ENCODE measurements at places on chromosomes 11 and 22. TPM values are rescaled to one million over a fixed set of nuclear protein-coding genes. Genes with fewer than 3 reads are reported as not detected.

FIBP gene
- 19.1 TPM for total RNA-seq

YPEL1 gene
- total RNA-seq = 2.6 TPM

MRGPRX4 gene
- not detected for total RNA-seq

WBP2NL gene
- total RNA-seq = 1.7 TPM

C11orf86 gene
- total RNA-seq = not detected

ARHGAP20 gene
- total RNA-seq = not detected

GGTLC2 gene
- not detected for total RNA-seq

C11orf71 gene
- 6.1 TPM for total RNA-seq

DNA sequence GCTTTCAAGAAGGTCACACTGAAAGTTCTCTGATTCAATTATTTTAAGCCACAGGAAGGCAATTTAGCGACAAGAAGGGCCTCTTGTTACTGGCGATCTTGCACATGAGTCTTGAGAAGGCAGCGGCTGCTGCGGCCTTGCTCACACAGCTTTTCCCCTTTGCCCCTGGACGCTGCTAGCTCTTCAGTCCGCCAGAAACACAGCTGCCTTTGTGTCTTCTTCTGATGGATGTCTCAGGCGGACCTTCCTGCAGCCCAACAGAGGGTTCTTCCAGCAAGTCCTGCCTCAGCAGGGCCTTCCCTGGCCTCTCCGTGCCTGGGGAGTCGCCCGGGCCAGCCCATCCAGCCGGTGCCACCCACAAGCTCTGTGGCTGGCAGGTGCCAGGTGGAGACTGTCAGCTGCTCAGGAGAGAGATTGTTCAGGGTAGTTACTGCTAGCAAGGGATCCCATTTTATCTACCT lies 59.4 kb downstream of the PKNOX2 start:
- H3K4me1 ChIP-seq = no peaks in the 10 kb centered on the region
- H3K27me3 ChIP-seq = no peaks in the 10 kb centered on the region
- no peak overlapping the region for H3K4me3 ChIP-seq
- H3K27ac ChIP-seq = no peak overlapping the region
- DNase-seq = no peak
- no peaks in the 10 kb centered on the region for H3K36me3 ChIP-seq

DNA sequence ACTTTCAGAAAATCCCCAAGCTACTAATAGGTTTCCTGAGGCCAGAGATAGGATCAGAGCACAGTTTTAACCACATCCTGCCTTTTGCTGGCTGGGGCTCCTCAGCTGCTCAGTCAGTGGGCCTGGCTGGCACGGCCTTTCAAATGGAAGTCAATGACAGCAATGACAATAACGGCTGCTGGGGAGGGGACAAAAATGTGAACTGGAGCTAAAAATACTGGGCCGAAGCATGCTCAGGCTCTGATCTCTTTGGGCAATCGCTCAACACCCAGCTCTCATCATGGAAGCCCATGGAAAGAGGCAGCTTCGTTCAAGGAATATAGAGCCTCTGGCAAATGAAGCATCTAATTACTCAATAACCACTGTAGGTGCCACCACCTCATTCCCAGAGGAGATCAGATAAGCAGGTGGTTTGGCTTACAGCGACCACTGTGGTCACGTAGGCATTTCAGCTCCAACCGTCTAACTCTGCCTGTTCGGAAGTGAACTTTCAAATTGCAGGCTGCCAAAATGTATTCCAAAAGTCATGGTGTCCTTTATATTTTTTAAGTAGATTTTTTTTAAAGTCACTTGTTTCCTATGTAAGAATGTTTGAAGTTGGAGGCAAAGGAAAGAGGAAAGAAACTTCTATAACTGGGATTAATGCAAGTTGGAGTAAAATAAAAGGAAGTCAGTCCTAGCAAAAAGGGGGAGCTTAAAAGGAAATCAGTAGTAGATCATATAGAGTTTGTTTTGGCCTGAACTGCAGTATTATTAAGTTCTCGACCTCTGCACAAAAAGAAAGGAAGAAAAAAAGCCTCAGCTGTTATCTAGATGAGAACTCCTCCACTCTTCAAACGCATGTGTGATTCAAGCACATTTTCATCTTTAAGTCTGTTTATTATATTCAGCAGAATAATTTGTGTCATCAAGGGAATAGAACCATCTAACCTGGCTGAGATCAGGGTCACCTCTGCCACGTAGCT lies 14.1 kb downstream of the WT1 start:
- peaks cover 8% of the 10 kb centered on the region for H3K27me3 ChIP-seq
- H3K4me3 ChIP-seq = no peak overlapping the region
- no peak overlapping the region for H3K27ac ChIP-seq
- H3K4me1 ChIP-seq = peaks cover 18% of the 10 kb centered on the region
- no peaks in the 10 kb centered on the region for H3K36me3 ChIP-seq

GRCh38 chr11:20839231-20839630 lies 169.8 kb downstream of the NELL1 start:
- no peak overlapping the region for H3K4me3 ChIP-seq
- no peak for DNase-seq
- no peaks in the 10 kb centered on the region for H3K4me1 ChIP-seq
- H3K27me3 ChIP-seq = no peaks in the 10 kb centered on the region

DNA sequence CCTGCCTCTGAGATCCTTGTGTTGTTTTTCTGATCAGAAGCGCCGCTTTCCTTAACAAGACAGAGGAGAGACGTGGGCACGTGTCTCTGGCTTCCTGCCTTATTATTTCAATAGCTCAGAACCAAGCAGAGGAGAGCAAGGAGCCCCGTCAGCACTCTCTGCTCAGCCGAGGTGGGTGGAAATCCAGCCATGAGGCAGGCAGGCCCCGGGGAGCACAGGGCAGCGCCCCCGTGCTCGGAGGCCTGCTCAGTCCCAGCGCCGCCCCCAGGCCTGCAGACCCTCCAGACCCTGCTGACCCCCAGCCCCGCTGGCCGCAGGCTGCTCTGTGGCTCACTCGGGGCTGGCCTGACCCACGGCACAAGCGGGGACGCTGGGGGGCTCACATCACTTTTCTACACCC lies 162.8 kb downstream of the BRD1 start:
- peaks cover 3% of the 10 kb centered on the region for H3K27me3 ChIP-seq
- no peak overlapping the region for H3K27ac ChIP-seq
- H3K4me3 ChIP-seq = no peak overlapping the region
- H3K36me3 ChIP-seq = no peaks in the 10 kb centered on the region
- peaks cover 25% of the 10 kb centered on the region for H3K4me1 ChIP-seq

DNA sequence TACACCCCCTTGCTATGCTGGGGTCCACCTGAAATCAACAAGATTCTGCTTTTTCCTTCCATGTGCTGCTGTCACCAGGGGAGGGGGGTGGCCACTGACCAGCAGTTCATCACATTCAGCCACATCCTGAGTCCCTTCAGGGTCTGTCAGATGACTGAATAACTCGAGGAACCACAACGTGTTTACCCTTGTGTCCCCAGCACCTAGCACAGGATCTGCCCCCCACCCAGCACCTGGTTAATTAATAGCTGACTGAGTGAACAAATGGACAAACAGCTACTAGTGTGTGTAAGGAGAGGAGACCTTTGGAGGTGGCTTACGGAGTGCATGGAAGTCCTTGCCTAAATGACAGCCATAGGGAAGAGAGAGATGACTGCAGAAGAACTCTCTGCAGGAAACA lies 119.5 kb upstream of the NCAM1 start:
- H3K27me3 ChIP-seq = no peaks in the 10 kb centered on the region
- H3K27ac ChIP-seq = no peak overlapping the region
- no peaks in the 10 kb centered on the region for H3K4me1 ChIP-seq
- H3K4me3 ChIP-seq = no peak overlapping the region

GRCh38 chr11:35426351-35426750 lies 7.0 kb upstream of the SLC1A2 start:
- no peak overlapping the region for H3K4me3 ChIP-seq
- peaks cover 9% of the 10 kb centered on the region for H3K27me3 ChIP-seq
- no peaks in the 10 kb centered on the region for H3K4me1 ChIP-seq

DNA sequence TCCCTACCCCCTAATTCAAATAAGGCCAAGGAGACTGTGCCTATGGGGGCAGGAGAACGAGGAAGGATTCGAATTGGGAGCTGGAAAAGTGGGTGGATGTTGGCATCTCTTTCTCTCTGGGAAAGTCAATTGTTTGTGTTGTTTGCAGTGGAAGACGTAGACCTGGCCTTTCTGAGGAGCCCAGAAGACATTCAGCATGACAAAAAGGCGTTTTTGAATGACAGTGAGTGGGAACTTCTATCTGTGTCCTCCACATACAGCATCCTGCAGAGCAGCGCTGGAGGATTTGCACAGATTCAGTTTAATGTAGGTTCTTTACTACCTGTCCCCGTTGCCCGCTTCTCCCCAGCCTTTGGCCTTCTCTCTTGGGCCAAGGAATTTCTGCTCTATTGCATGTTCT lies 28.2 kb downstream of the HTR3B start:
- H3K27me3 ChIP-seq = peaks cover 2% of the 10 kb centered on the region
- DNase-seq = no peak
- no peak overlapping the region for H3K4me3 ChIP-seq
- H3K36me3 ChIP-seq = no peaks in the 10 kb centered on the region

- H3K27me3 ChIP-seq = no peaks in the 10 kb centered on the region
- H3K4me3 ChIP-seq = no peak overlapping the region
- no peak overlapping the region for H3K27ac ChIP-seq
- H3K4me1 ChIP-seq = peaks cover 24% of the 10 kb centered on the region
These were observed 23.1 kb upstream of the TP53I11 start for GRCh38 chr11:44973632-44974401.

GRCh38 chr11:75024764-75025211 lies 36.1 kb downstream of the NEU3 start:
- H3K4me1 ChIP-seq = no peaks in the 10 kb centered on the region
- no peak overlapping the region for H3K4me3 ChIP-seq
- H3K27me3 ChIP-seq = no peaks in the 10 kb centered on the region
- H3K36me3 ChIP-seq = no peaks in the 10 kb centered on the region
- no peak for DNase-seq

DNA sequence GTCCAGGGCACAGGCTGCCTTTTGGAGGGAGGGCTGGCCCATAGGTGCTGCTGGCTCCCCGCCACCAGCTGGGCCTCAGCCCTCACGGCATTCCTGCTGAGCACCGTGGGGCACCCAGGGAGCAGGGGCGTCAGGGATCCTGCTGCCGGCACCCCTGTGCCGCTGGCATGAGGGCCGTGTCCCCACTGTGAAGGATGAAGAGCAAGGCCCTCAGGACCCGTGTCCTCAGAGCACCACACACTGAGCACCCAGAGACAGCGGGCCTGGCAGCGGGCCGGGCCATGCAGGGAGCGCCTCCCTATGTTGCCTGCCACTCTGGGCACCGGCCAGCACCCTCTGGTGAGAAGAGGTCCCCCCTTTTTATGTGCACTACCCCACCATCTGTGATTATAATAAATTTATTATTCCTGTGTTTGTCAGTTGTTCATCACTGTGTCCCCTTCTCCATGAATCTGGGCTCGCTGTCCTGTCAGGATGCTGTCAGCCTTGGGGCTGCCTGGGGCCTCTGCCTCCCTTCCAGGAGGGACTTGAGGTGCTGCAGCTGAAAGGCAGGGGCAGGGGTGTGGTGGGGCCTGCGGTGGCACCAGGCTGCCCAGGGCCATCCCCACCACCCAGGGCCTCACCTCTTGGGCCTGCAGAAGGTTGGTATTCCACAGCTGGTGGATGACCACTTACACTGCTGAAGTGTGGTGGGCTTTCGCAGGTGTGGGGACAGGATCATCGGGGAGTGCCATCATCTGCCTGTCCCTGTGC lies 80.0 kb downstream of the MED15 start:
- H3K27me3 ChIP-seq = no peaks in the 10 kb centered on the region
- DNase-seq = no peak
- peaks cover 17% of the 10 kb centered on the region for H3K4me1 ChIP-seq
- H3K36me3 ChIP-seq = peaks cover 55% of the 10 kb centered on the region

DNA sequence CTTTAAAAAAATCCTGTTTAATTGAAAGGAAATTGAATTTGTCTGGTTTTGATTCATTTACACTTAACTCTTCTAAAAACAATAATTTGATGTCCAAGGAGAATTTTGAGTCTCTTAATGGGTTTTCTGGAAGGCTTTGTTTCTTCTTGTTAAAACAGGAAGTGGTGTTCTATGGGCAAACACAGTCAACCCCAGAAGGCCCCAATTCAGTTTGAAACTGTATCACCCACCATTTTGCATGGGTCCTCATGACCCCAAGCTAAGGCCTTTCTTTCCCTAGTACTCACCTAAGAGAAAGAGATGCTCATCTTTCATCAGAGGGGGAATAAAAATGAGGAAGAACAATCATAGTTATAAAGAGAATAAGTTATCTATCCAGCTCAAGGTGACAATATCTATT lies 10.6 kb downstream of the FLI1 start:
- DNase-seq = no peak
- no peaks in the 10 kb centered on the region for H3K27me3 ChIP-seq
- peaks cover 80% of the 10 kb centered on the region for H3K4me1 ChIP-seq
- H3K4me3 ChIP-seq = no peak overlapping the region
- peaks cover 51% of the 10 kb centered on the region for H3K36me3 ChIP-seq

GRCh38 chr11:96035740-96036078 lies 111.8 kb upstream of the MTMR2 start:
- H3K4me1 ChIP-seq = no peaks in the 10 kb centered on the region
- no peak for DNase-seq
- no peak overlapping the region for H3K4me3 ChIP-seq
- H3K27ac ChIP-seq = no peak overlapping the region

- no peaks in the 10 kb centered on the region for H3K4me1 ChIP-seq
- no peak for DNase-seq
- no peaks in the 10 kb centered on the region for H3K27me3 ChIP-seq
- peaks cover 27% of the 10 kb centered on the region for H3K36me3 ChIP-seq
- H3K4me3 ChIP-seq = no peak overlapping the region
- no peak overlapping the region for H3K27ac ChIP-seq
These were observed 142.6 kb downstream of the ATXN10 start for GRCh38 chr22:45814198-45814597.

DNA sequence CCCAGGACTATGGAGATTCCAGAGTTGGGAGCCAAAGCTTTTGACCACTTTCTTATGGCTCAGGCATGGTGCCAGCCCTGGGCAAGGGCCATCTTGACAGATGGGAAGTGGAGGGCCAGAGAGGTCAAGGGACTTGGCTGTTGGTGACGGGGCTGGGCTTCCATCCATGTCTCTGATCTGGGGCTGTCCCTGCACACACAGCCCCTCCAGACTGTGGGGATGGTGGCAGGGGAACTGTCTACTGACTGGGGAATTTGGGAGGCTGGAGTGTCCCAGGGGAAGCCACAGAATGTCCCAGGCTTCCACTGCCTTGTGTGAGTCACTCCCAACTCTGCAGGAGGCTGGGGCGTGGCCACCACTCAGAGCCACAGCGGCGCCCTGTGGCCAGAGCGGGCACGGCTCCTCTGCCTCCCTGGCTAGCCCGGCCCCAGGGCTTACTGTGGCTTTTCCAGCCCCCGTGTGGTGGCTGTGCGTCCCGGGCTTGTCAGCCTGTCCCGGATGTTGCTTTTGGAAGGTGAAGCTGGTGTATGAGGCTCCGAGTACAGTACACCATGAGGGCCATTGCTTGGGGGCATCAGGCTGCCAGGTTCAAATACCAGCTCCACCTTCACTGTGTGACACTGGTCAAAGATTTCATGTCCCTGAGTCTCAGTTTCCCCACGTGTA lies 19.6 kb downstream of the C22orf23 start:
- no peak overlapping the region for H3K4me3 ChIP-seq
- H3K36me3 ChIP-seq = peaks cover 33% of the 10 kb centered on the region
- H3K27ac ChIP-seq = no peak overlapping the region

- no peak for DNase-seq
- H3K4me3 ChIP-seq = no peak overlapping the region
- H3K27me3 ChIP-seq = no peaks in the 10 kb centered on the region
- H3K36me3 ChIP-seq = no peaks in the 10 kb centered on the region
These were observed 7.6 kb upstream of the KCTD14 start for GRCh38 chr11:78030429-78031325.

Measured in CD4-positive, alpha-beta T cell (primary cell).